ENCODE measurements at places on chromosomes 12 and 14. TPM values are rescaled to one million over a fixed set of nuclear protein-coding genes. Genes with fewer than 3 reads are reported as not detected.

CRADD gene
- total RNA-seq = 12.0 TPM

DHRS2 gene
- total RNA-seq = 14.7 TPM

TRIM9 gene
- total RNA-seq = not detected

DNAJC22 gene
- 8.2 TPM for total RNA-seq

GSKIP gene
- 8.8 TPM for total RNA-seq

RERG gene
- not detected for total RNA-seq

FCF1 gene
- 7.4 TPM for total RNA-seq

KLRG1 gene
- not detected for total RNA-seq

MORN3 gene
- total RNA-seq = 0.05 TPM

TAS2R19 gene
- total RNA-seq = 1.6 TPM

MYF6 gene
- not detected for total RNA-seq

NTN4 gene
- 17.1 TPM for total RNA-seq

SLC17A8 gene
- not detected for total RNA-seq

KRT6C gene
- not detected for total RNA-seq

POLE gene
- 104 TPM for total RNA-seq

ZNF740 gene
- 8.1 TPM for total RNA-seq

MUCL1 gene
- not detected for total RNA-seq

ALG10 gene
- total RNA-seq = 10.5 TPM

CRIP2 gene
- 267 TPM for total RNA-seq

ITGB7 gene
- 11.4 TPM for total RNA-seq

CAPZA3 gene
- total RNA-seq = not detected

TMEM233 gene
- not detected for total RNA-seq

PLD4 gene
- total RNA-seq = not detected

LRRC10 gene
- total RNA-seq = not detected

ERBB3 gene
- 136 TPM for total RNA-seq

POTEG gene
- not detected for total RNA-seq

SSPN gene
- total RNA-seq = 10.6 TPM

KRT73 gene
- not detected for total RNA-seq

LRRIQ1 gene
- 0.03 TPM for total RNA-seq

RFX4 gene
- not detected for total RNA-seq

EFCAB11 gene
- 2.8 TPM for total RNA-seq

FGF23 gene
- total RNA-seq = not detected

EIF4B gene
- total RNA-seq = 417 TPM

KCNH5 gene
- total RNA-seq = not detected

DACT1 gene
- total RNA-seq = not detected

IL23A gene
- total RNA-seq = 0.36 TPM

GLT8D2 gene
- not detected for total RNA-seq

DBX2 gene
- total RNA-seq = not detected

SCNN1A gene
- 221 TPM for total RNA-seq

DAO gene
- not detected for total RNA-seq

MYH6 gene
- total RNA-seq = not detected

RAD9B gene
- total RNA-seq = not detected

GALNT8 gene
- total RNA-seq = 1.1 TPM

NYNRIN gene
- total RNA-seq = 21.3 TPM

TRIP11 gene
- 11.1 TPM for total RNA-seq

SLC4A8 gene
- not detected for total RNA-seq
